Metanephros (tissue), 2 donors: ENCODE measurements at places on chromosomes 1 and 21. TPM values are rescaled to one million over a fixed set of nuclear protein-coding genes. Genes with fewer than 3 reads are reported as not detected.

The MAB21L3 gene
- total RNA-seq: 3.8 TPM

The IL10 gene
- total RNA-seq: 1.2 TPM

The INAVA gene
- 22.5 TPM for total RNA-seq

The TMPRSS2 gene
- 54.8 TPM for total RNA-seq

The GSTM5 gene
- total RNA-seq: 16.5 TPM

The TNFRSF8 gene
- 0.53 TPM for total RNA-seq

The MPL gene
- total RNA-seq: 0.58 TPM

The ZNF695 gene
- 4.2 TPM for total RNA-seq

The ALG14 gene
- 4.3 TPM for total RNA-seq

The ZNF697 gene
- total RNA-seq: 26.6 TPM
